Muscle of arm (tissue), 14 donors: ENCODE measurements at places on chromosomes 3 and 15. TPM values are rescaled to one million over a fixed set of nuclear protein-coding genes. Genes with fewer than 3 reads are reported as not detected.
A peak's percentile ranks its signal among the peaks of the same experiment; 100 is the strongest.

DNA sequence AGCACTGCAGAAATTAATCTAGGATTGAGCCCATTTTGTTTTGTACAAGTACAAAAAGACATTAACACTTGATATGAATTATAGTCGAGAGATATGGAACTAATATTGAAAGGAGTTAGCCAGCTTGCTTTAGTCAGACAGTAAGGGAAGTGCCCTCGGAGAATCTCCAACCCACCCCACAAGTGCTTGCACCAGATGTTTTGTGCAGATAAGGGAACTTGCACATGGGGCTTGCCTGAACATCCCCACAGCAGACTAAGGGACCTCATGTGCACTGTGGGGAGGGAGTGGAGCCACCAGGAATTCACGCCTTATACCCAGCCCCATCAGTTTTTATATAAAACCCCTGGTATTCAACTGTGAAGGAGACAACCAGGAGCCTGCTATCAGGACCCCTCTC, 122.3 kb downstream of the EFHB start:
- no peak for DNase-seq

Gene C3orf52
- 3.6 TPM for polyA plus RNA-seq

- DNase-seq, result no peak
Measured at GRCh38 chr3:172098698-172099494, 59.5 kb downstream of the FNDC3B start.

- no peak for DNase-seq
Measured at GRCh38 chr15:29670266-29670665, 152.0 kb downstream of the TJP1 start.

- DNase-seq, result peak; percentile 44
Measured at GRCh38 chr3:127172781-127173515, 20.0 kb upstream of the PRR23E start.

DNA sequence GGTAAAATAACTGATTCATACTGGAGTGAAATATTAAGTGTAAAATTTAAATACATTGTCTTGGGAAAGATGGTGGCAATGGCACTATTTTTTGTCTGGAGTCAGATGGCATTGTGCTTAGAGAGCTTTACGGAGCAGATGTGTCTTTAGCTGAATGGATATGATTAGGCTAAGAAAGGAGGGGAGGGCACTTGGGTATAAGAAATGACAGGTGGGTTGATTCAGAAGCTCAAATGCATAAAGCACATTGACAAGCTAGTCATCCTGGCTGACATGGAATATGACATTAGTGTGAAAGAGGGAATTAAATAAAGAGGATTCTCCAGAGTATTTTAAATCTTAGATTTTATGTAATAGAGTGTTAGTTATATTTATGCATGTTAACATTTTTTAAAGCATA, 570.1 kb upstream of the CBLB start:
- DNase-seq, result no peak
